ENCODE measurements at places on chromosomes 3 and 15. TPM values are rescaled to one million over a fixed set of nuclear protein-coding genes. Genes with fewer than 3 reads are reported as not detected.

- no peak overlapping the region for H3K4me3 ChIP-seq
- H3K27me3 ChIP-seq = no peaks in the 10 kb centered on the region
- H3K4me1 ChIP-seq = peaks cover 2% of the 10 kb centered on the region
- no peak overlapping the region for H3K27ac ChIP-seq
- DNase-seq = no peak
Measured at GRCh38 chr15:48170981-48171380, 7.1 kb downstream of the MYEF2 start.

DNA sequence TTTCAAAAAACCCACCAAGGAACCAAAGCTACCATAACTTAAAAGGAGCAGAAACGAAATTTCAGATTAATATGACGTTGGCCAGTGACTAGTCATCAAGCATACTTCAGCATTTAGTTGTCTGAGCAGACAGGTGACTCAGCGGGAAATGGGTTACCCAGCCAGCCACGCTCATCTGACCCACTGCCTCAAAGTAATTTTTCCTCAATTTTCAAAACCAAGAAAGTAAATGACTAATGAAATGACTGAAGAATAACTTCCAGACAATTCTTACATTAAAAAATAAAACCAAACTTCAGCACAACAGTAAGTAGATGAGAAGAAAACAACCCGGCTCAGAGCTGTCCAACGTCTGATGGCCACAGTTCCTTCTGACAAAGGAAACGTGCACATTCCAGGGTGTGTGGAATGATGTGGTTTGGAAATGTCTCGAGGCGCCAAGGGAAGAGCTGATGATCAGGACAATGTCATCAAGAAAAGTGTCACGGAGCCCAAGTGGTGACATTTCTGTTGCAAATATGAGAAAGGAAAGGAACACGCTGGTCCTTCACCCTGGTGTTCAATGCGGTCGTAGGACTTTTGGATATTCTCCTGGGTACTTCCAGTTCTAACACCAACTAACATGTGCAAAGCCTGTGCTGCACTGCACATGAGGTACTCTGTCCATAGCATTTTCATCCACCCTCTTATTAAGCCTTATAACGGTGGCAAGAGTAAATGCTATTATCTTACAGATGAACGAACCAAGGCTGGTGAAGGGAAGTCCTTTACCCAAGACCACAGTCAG, 79.1 kb downstream of the FOXP1 start:
- H3K4me1 ChIP-seq = peaks cover 18% of the 10 kb centered on the region
- DNase-seq = no peak
- H3K27me3 ChIP-seq = no peaks in the 10 kb centered on the region

C3orf85 gene
- total RNA-seq = not detected

CPNE9 gene
- total RNA-seq = not detected

CEMIP gene
- 0.70 TPM for total RNA-seq

- no peak overlapping the region for H3K4me3 ChIP-seq
- H3K4me1 ChIP-seq = no peaks in the 10 kb centered on the region
- no peak overlapping the region for H3K27ac ChIP-seq
- H3K27me3 ChIP-seq = no peaks in the 10 kb centered on the region
- H3K36me3 ChIP-seq = peaks cover 55% of the 10 kb centered on the region
Measured at GRCh38 chr3:52756141-52756540, 14.6 kb downstream of the NEK4 start.

CFAP100 gene
- total RNA-seq = not detected

GRCh38 chr15:48266024-48266689, 60.1 kb downstream of the SLC12A1 start:
- no peak for DNase-seq
- H3K4me1 ChIP-seq = peaks cover 5% of the 10 kb centered on the region
- H3K36me3 ChIP-seq = no peaks in the 10 kb centered on the region
- peaks cover 18% of the 10 kb centered on the region for H3K27me3 ChIP-seq
- no peak overlapping the region for H3K27ac ChIP-seq
- H3K4me3 ChIP-seq = no peak overlapping the region

GRCh38 chr3:192850451-192850981, 67.1 kb downstream of the MB21D2 start:
- H3K4me1 ChIP-seq = peaks cover 45% of the 10 kb centered on the region
- no peak for DNase-seq
- peak overlapping the region; percentile 92 for H3K27ac ChIP-seq
- H3K36me3 ChIP-seq = peaks cover 6% of the 10 kb centered on the region

IQCF5 gene
- not detected for total RNA-seq

DNA sequence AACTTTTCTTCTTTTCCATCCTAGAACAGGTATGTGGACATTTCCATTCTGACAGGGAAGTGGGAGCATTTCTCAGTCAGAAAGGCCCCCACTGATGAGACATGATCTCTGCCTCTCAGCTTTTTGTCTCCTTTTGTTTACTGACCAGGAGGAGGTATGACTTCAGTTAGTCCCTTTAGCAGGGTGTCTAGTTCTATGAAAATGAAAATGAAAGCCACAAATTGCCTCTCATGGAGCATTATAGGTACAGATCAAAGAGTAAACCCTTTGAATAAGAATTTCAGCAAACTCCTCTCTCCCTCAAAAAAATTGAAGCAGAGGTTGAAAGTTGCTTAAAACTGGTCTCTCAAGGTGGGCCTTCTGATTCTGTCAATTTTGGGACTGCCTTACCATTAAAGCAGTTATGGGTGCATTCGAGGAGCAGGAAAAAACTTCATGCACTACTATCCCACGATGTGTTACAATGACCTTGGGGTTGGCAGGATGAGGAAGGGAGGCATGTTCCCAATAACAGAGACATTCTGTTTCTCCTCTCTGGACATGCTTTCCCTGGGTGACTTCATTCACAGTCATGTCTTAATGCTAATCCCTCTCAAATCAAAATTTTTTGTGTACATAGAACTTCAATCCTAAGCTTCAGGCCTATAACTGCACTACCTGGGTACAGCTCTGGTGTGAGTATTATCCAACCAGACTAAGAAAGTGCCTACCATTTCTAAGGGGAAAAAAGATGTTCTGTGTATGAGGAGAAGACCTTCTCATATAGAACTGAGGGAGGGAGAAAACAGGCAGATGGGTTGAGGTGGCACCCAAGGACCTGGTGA, 50.6 kb upstream of the TBC1D23 start:
- H3K36me3 ChIP-seq = no peaks in the 10 kb centered on the region
- H3K4me3 ChIP-seq = no peak overlapping the region
- H3K27me3 ChIP-seq = no peaks in the 10 kb centered on the region
- H3K4me1 ChIP-seq = peaks cover 6% of the 10 kb centered on the region
- no peak for DNase-seq
- peak overlapping the region; percentile 69 for H3K27ac ChIP-seq

DNA sequence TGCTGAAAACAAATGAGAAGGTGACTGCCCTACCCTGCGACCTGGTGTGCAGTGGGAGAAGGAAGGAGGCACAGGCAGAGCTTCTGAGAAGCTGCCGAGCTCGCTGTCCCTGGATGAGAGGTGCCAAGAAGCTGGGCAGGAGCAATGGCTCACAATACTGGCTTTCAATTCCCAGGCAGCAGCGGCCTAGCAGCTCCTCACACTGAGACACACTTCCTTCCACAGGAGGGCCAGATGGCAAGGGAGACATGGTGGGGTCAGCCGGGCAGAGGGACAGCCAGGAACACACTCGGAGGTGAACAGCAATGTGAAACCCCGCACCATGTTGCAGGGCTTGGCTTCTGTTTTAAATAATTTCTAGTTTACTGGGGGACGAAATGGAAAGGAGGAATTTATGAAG, 314.6 kb downstream of the EPHB1 start:
- no peaks in the 10 kb centered on the region for H3K4me1 ChIP-seq
- H3K27ac ChIP-seq = no peak overlapping the region
- no peaks in the 10 kb centered on the region for H3K36me3 ChIP-seq
- no peak for DNase-seq
- H3K4me3 ChIP-seq = no peak overlapping the region
- peaks cover 3% of the 10 kb centered on the region for H3K27me3 ChIP-seq

- peak; percentile 21 for DNase-seq
- H3K27me3 ChIP-seq = peaks cover 93% of the 10 kb centered on the region
- peak within 1 kb of the TSS; percentile 68 for H3K4me3 ChIP-seq
- no peak within 1 kb of the TSS for H3K27ac ChIP-seq
- H3K4me1 ChIP-seq = peaks cover 12% of the 10 kb centered on the region
- H3K36me3 ChIP-seq = no peaks in the 10 kb centered on the region
Measured at GRCh38 chr3:62874711-62875557, at the start of gene CADPS. Gene CADPS (minus strand): TSS chr3:62875416. CDS start chr3:62875029, 387 bp downstream.

GRCh38 chr3:57729334-57730045, 26.6 kb upstream of the SLMAP start:
- peak overlapping the region; percentile 5 for H3K27ac ChIP-seq
- peaks cover 6% of the 10 kb centered on the region for H3K4me1 ChIP-seq
- no peaks in the 10 kb centered on the region for H3K36me3 ChIP-seq
- H3K4me3 ChIP-seq = no peak overlapping the region

MYH15 gene
- total RNA-seq = 0.27 TPM

PP2D1 gene
- not detected for total RNA-seq

GRCh38 chr3:3141939-3142338, 15.2 kb downstream of the TRNT1 start:
- no peak overlapping the region for H3K27ac ChIP-seq
- peaks cover 54% of the 10 kb centered on the region for H3K36me3 ChIP-seq
- no peaks in the 10 kb centered on the region for H3K4me1 ChIP-seq
- H3K27me3 ChIP-seq = no peaks in the 10 kb centered on the region
- no peak overlapping the region for H3K4me3 ChIP-seq
- DNase-seq = no peak

GRCh38 chr3:61857297-61857696, 295.9 kb downstream of the PTPRG start:
- no peak overlapping the region for H3K27ac ChIP-seq
- H3K27me3 ChIP-seq = no peaks in the 10 kb centered on the region
- no peak for DNase-seq

DNA sequence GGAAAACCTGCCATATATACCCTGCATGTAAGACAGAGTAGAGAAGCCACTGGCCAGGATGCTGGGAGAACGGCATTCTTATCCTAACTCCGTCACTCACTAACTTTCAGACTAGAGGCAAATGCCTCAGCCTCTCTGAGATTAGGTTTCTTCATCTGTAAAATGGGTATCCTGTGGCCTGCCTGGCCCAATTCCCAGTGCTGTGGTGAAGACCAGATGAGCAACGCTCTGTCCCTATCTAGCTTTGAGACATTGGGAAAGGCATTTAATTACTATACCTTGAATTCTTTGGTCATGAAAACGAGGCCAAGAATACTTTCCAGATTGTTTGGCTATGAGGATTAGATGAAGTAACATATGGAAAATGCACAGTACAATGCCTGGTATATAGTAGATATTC, 35.9 kb downstream of the CEMIP start:
- H3K4me1 ChIP-seq = no peaks in the 10 kb centered on the region
- no peak for DNase-seq
- no peak overlapping the region for H3K27ac ChIP-seq

DNA sequence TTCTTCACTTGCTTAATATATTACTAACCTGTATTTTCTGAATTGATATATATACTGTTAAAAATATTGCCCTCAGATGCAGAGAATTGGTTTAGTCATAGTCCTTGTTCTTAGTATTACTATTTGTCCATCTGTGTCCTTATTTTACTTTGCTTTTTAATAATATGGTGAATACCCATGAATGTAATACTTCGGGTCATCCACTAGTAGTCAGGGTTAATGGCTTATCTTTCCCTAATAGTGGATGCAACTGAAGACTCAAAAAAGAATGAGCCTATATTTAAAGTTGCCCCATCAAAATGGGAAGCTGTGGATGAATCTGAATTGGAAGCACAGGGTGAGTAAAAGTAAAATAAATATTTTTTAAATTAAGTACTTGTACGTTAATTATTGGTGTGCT, 36.5 kb downstream of the U2SURP start:
- no peak for DNase-seq
- H3K4me3 ChIP-seq = no peak overlapping the region
- no peaks in the 10 kb centered on the region for H3K4me1 ChIP-seq
- no peaks in the 10 kb centered on the region for H3K27me3 ChIP-seq
- H3K27ac ChIP-seq = no peak overlapping the region

DNA sequence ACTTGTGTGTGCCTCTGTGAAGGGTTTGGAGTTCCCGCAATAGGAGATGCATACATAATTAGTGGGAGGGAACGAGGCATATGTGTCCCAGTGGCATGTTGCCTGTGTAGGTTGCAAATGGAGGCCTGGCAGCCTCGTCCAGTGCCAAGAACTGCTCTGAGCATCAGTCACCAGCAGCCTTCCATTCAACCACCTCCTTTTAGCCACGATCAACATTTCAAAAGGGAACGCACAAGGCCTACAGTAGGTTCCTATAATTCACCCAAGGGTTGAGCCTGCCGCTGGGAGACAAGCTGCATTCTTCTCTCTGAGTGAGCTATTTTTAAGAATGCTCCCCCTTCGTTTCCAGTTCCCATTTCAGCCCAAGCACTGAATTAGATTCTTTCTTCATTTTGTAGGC, 78.8 kb upstream of the CTNNB1 start:
- no peaks in the 10 kb centered on the region for H3K27me3 ChIP-seq
- H3K4me3 ChIP-seq = no peak overlapping the region
- H3K36me3 ChIP-seq = peaks cover under 1% of the 10 kb centered on the region
- peak overlapping the region; percentile 21 for H3K27ac ChIP-seq

SLC22A14 gene
- total RNA-seq = 0.20 TPM

DNA sequence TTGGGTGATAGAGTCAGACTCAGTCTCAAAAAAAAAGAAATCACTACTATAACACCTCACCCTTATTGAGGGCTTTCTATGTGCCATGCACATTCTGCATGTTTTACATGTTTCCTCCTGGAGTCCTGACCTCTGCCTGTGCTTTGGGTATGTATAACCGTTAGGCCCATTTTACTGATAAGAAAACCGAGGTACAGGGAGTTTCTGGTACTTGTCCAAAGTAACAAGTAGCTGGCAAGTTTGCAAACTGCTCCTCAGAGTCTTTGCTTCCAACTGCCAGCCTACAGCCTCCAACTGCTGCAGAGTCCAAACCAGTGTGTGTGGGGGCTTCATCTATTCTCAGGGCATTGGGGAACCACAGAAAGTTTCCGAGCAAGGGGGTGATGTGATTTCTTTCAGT, 3.7 kb upstream of the GNAI2 start:
- DNase-seq = no peak
- no peak overlapping the region for H3K4me3 ChIP-seq
- H3K4me1 ChIP-seq = peaks cover 32% of the 10 kb centered on the region

DNA sequence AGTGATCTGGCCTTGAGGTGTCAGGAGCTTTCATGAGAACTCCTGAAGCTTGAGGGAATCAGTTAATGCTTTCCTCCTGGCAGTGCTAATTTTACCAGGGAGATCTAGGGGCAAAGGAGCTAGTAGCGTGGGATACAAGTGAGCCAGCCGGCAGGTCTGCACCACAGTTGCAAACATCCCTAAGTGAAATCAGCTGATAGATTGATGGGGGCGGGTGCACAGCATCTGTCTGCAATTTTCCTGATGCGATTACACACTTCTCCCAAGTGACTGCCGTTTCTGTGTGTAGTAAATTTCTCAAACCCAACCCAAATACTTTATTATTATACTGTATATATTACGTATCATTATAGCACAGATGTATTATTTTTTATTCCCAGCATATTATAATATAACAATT, 304.5 kb downstream of the AGBL1 start:
- no peaks in the 10 kb centered on the region for H3K36me3 ChIP-seq
- H3K27ac ChIP-seq = no peak overlapping the region
- no peak for DNase-seq
- H3K4me1 ChIP-seq = peaks cover 5% of the 10 kb centered on the region
- H3K27me3 ChIP-seq = peaks cover 79% of the 10 kb centered on the region

GRCh38 chr3:181715571-181716340, 4.0 kb downstream of the SOX2 start:
- no peaks in the 10 kb centered on the region for H3K36me3 ChIP-seq
- no peak overlapping the region for H3K27ac ChIP-seq
- H3K4me3 ChIP-seq = no peak overlapping the region
- peaks cover 3% of the 10 kb centered on the region for H3K4me1 ChIP-seq
